ENCODE measurements at places on chromosomes 1 and 21.

DNA sequence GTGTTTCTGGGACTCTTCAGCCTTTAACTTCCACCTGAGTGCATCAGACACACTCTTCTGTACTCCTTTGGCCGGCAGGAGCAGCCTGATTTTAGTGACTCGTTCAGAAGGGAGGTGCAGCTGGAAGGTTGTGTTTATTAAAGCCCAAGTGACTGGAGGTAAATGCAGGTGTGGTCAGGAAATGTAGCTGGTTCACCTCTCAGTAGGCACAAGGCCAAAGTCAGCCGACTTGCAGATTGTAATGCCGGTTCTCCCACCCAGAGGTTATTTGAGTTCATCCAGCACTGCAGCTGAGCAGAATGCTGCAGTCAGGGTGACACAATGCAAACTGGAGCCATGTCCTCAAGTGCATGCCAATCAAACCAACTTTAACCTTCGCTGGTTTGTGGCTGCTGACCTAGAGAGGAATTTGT lies 91.5 kb downstream of the SPATA46 start:
- DNase-seq, result no peak

- DNase-seq, result no peak
Observed at GRCh38 chr1:61186753-61187152, 104.4 kb downstream of the NFIA start.

DNA sequence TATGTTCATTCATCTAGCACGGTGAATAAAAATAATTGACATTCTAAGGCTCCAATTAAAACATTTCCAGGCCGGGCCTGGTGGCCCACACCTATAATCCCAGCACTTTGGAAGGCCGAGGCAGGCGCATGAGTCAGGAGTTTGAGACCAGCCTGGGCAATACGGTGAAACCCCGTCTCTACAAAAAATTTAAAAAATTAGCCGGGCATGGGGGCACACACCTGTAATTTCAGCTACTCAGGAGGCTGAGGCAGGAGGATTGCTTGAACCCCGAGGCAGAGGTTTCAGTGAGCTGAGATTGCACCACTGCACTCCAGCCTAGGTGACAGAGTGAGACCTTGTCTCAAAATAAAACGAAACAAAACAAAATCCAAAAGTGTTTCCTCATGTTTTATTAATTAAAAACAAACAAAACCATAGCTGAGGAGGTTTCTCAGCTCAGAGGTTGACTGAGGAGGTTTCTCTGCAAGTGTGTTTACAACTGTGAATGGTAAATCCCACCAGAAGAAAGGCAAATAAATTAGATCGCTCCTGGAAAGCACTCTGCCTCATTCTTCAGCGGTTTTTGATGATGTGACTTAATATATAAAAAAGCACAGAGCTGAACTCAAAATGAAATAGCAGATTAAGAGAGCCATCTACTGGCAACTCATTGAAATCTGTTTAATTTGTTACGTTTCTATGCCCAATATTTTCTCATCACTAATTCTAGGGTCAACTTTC lies 37.7 kb upstream of the ATG4C start:
- DNase-seq, result no peak

- no peak for DNase-seq
Observed at GRCh38 chr1:36023098-36023769, 60.7 kb upstream of the TEKT2 start.

Data from activated T-helper 1 cell treated with anti-CD3 and anti-CD28 coated beads, Interleukin-2, amount 50 U/mL, for 16 hours (primary cell).